ENCODE measurements at places on chromosomes 13 and 19. TPM values are rescaled to one million over a fixed set of nuclear protein-coding genes. Genes with fewer than 3 reads are reported as not detected.

- DNase-seq, result no peak
Observed at GRCh38 chr19:38049105-38049649, 142.2 kb downstream of the SIPA1L3 start.

DNA sequence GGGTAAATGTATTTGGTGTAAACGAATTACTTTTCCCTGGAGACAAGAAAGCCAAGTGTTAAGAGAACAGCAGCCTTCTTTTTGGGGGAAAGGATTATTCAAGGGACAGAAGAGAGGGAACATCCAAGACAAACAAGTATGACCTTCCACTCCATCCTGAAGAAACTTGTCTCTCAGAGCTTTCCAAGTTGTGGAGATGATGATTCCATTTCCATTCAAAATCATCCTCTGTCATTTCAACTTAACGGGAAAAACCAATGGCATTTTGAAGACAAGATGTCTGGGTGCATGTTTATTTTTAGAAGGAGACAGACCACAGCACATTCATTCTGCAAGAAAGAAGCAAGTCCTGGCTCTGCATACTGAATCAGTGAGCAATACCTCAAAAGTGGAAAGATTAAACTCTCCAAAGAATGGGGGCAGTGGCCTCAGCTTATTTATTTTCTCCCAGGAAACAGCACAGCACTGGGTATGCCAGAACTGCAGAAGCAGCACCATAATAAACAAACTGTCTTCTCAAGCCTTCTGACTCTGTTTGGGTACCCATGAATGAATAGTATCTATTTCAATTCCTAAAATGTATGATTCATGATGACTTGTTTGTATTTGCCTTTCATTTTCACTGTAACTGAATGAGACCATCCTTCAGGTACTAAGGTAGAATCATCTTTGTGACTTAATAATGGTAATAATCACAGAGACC lies 541.0 kb downstream of the RFC3 start:
- no peak for DNase-seq

- no peak for DNase-seq
Observed at GRCh38 chr13:26247011-26247410, 6.9 kb upstream of the CDK8 start.

GRCh38 chr13:27283906-27284493 lies 13.4 kb downstream of the RASL11A start:
- no peak for DNase-seq

Gene ICAM5
- 0.42 TPM for polyA plus RNA-seq

Gene SPPL2B
- polyA plus RNA-seq, result 80.4 TPM

Gene ATP8A2
- polyA plus RNA-seq, result 5.8 TPM

Gene SOX21
- 0.28 TPM for polyA plus RNA-seq
